ENCODE measurements at places on chromosomes 11 and 22. TPM values are rescaled to one million over a fixed set of nuclear protein-coding genes. Genes with fewer than 3 reads are reported as not detected.

The TNNI2 gene
- total RNA-seq = not detected

The TRIM77 gene
- not detected for total RNA-seq

The OR4D5 gene
- total RNA-seq = not detected

The DBX1 gene
- total RNA-seq = not detected

The GAB4 gene
- not detected for total RNA-seq

The THOC5 gene
- 31.8 TPM for total RNA-seq

The KCNE3 gene
- total RNA-seq = 2.3 TPM

The SYT7 gene
- 0.54 TPM for total RNA-seq

The SLC17A6 gene
- total RNA-seq = not detected

The MIAT gene
- 0.32 TPM for total RNA-seq

The NPAS4 gene
- not detected for total RNA-seq

The SLC39A13 gene
- total RNA-seq = 145 TPM

The MMP11 gene
- total RNA-seq = 6.8 TPM

The CD3E gene
- not detected for total RNA-seq

The UBQLNL gene
- total RNA-seq = not detected

Measured in cardiac atrium fibroblast (primary cell).